ENCODE measurements at places on chromosomes 2 and 18.

DNA sequence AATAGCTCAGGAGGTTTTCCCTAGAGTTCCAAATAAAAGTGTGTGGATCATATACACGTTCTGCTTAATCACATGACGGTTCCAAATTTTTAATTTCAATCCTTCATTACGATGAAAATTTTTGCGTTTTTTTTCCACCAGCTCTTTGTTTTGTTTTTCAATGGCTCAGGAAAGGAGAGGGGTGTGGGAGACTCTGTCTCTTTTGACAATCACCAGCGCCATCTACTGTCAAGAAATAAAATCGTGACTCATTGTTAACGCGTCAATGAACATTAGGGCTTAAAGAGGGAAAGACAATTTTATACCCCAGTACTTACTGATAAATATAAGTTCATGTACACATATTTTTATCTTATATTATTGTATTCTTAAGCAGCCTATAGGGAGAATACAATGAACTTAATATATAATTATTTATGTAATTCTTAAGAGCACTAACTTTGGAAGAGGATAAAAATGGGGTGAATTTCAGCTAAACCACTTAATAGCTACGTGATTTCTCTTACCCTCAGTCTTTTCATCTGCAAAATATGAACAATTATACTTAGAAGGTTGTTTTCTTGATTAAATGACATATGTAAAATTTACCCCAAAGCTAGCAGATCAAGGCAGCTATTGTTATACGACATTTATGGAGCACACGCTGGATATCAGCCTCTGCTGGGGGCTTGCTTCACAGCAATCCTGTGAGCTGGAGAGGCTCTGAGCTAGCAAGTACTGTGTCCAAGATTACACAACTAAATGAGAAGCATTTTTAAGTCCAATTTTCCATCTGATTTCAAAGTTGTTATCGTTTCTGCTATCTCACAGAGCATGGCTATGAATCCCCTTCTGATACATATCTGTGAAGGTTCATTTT is 47.4 kb upstream of the RMDN2 start:
- DNase-seq: no peak

DNA sequence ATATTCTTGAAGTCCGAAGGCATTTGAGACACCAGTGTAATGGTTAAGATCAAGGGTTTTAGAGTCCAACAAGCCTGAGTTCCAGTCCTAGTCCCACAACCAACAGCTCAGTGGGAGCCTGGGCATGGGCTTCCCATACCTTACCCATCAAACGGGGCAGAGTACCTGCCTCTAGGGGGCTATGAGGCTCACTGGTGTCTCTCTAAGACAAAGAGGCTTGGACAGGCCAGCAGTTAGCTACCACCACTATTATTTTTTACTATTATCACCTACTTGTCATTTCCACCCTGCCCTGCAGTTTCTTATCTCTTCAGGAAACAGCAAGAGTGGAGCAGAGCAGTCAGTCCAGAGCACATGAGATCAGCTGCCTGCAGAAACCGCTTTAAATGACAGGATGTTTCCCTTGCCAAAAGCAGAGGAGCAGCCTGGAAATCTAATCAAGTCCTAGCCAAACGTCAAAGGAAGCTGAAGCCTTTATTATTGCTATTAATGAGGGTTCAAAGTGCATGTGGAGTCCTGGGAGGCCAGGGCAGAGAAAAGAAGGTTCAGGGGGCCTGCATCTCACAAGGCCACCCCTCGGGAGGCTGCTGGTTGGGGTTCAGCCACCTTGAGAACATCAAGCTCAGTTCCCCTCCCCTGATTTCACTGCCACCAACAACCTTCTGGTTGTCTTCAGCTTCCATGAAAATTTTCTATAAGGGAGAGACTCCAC is 66.6 kb downstream of the STPG4 start:
- DNase-seq: no peak

DNA sequence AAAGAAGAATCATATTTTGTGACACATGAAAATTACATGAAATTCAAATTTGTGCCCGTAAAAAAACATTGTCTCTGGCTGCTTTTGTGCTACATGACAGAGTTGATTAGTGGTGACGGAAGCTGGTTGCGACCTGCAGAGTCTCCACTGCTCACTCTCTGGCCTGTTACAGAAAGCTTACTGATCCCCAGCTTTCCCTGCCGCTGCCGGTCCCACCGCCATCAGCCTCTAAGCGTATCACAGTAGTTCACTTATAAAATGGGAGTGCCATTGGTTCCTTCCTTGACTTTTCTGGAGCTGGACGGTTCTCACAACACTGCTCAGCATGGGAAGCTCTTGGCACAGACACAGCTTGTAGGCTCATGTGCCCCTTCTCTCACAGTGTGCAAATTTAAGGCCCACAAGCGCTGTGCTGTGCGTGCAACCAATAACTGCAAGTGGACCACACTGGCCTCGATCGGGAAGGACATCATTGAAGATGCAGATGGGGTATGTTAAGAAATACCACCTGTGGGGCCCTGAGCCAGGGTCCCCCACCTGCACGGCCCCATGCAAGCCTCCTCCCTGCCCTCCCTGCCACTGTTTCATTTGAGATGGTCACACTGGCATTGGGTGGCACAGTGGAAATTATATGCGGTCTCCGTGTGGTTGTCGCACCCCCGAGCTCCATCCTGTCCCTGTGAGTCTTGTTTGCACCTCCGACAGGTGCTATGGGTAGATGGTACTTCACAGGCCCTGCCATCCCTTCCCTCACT is 81.3 kb downstream of the DGKD start:
- DNase-seq: no peak

DNA sequence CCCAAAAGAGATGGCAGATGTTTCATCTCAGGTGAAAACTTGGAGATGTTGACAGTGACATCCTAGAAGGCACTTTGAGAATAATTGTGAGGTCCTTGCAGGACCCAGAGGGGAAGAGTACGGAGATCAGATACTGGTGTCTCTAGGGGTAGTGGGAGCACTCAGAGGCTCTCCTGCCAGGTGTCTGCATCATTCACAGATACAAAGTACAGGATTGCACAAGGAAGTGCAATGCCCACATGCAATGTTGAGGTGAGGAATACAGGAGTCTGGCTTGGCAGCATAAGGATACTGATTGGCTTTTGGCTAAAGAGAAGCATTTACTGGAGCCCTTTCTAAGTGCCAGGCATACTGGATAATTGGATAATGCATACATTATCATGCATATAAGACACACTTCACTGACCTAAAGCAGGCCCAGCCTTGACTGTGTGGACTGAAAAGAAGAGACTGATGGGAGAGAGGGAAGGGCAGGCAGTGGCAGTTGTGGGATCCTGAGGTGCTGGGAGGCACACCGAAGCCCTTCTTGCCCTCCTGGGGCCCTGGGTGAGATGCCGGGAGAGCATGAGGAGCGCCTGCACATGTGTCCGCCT is 31.0 kb upstream of the NCKAP5 start:
- no peak for DNase-seq

- DNase-seq: no peak
Measured at GRCh38 chr18:58491773-58492752, 136.8 kb downstream of the ALPK2 start.

DNA sequence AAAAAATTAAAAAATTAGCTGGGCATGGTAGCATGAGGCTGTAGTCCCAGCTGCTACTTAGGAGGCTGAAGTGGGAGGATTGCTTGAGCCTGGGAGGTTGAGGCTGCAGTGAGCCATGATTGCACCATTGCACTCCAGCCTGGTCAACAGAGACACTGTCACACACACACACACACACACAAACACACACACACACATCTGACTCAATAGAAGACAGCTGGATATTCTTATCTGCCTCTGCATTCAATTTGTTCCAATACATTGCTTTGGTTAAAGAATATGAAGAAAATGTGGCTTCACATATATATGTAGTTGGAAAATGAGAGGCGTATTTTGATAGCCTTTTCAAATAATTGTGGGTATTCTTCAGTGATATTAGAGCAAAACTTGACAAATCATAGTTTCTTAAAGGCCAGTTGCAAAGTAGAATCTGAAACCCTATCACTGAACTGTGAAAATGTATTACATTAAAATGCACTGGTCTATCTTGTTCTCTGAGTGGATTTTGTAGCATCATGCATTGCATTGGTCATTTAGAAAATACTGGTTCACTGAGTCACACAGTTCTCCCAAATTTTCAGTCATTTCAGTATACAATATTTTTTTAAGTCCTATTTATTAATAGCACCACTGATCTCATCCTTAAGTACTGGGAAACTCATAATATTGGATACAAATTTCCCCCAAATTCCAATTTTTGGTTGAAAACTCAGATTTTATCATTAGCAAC is 140.9 kb downstream of the MCFD2 start:
- DNase-seq: no peak

- DNase-seq: no peak
Measured at GRCh38 chr18:62867534-62867933, 152.2 kb downstream of the PHLPP1 start.

- DNase-seq: no peak
Measured at GRCh38 chr2:47626664-47627063, 156.3 kb upstream of the MSH6 start.

GRCh38 chr2:79981316-79981715 is 323.2 kb downstream of the LRRTM1 start:
- no peak for DNase-seq

DNA sequence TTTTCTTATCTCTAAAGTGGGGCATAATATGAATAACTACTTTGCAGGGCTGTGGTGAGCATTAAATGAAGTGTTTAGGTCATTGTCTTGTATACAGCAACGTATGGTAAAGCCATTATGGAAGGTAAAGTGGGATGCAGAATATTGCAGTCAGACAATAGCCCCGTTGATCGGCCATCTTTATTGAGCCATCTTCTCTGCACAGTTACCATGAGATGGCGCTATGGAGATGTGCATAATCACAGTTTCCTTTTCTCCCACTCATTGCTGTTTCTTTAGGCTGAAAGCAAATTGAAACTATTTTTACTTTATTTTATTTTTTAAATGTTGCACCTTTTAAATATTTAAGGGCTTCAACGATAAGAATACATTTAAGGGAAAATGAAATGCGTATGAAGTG is 108.9 kb downstream of the THSD7B start:
- DNase-seq: no peak

DNA sequence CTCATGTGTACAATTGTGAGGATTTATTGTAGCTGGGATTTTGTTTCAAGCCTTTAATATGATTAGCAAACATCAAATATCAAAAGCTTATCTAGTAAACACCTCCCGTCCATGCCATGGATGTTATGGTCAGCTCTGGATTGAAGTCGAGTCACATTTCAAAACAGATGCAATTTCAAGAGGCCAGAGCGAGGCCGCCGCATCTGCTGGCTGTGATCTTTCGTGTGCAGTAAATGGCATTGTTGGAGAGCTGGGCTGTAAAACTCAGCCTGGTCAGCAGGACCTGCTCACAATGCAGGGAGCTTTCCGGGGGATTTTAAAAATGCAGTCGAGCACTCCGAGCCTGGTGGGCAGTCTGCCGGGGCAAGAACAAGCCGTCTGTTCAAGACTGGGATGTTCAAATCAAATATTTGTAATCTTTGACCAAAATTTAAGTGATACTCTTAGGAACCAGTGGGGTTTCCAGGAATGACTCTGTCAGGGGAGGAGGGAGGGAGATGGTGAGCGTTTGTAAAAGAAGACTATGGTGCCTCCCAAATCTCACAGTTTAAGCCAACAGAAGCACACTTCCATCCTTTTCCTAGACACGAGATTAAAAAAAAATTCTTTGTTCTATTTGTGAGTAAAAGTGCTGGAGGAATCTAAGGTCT is 97.6 kb downstream of the MYCN start:
- DNase-seq: no peak

DNA sequence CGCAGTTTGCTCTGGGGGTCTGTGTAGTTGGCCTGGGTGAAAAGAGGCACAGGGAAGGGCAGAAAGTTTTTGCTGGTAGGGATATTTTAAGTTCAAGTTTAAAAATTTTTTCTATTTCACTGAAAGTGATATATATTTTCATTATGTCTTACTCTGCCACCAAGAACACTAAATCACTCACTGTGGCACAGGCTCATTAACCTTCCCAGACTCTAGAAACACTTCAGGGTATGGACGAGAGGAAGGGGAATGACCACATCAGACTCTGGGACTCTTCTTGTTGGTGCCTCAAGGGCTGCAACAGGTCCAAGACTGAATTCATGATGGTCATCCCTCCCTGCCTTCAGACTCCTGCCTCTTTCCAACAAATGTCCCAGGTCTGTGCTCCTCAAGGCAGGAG is 29.0 kb downstream of the INO80C start:
- DNase-seq: no peak

GRCh38 chr2:159595410-159596046 is 20.8 kb downstream of the BAZ2B start:
- no peak for DNase-seq

- DNase-seq: no peak
Measured at GRCh38 chr18:76354348-76354747, 140.7 kb downstream of the ZNF516 start.

GRCh38 chr18:49608366-49609255 is 46.8 kb downstream of the LIPG start:
- no peak for DNase-seq

DNA sequence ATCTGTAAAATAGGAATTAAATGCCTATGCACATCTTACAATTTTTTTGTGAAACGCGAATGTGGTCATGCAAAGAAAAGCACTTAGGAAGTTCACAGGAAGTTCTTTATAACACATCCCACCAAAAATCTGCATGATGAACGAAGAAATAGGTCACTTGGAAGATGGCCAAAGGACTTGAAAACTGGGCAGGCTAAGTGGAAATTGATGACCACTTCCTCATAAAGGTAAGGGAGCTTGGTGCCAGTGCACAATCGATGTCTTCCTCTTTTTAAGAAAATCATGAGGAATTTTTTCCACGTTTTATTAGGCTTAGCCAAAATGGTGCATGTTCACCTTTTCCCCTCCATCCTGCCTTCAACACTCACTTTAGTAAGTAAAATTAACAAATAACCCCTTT is 8.2 kb upstream of the NT5C1B start:
- no peak for DNase-seq

- DNase-seq: no peak
Measured at GRCh38 chr2:146228020-146228393, 1616.8 kb upstream of the ACVR2A start.

- no peak for DNase-seq
Measured at GRCh38 chr2:44273596-44273995, 1.7 kb upstream of the SLC3A1 start.

- no peak for DNase-seq
Measured at GRCh38 chr2:64938607-64939285, 50.5 kb upstream of the SLC1A4 start.

- no peak for DNase-seq
Measured at GRCh38 chr2:102120261-102120660, 22.3 kb upstream of the IL1R1 start.

All from T-helper 9 cell (primary cell).